Stimulated activated CD8-positive, alpha-beta memory T cell treated with anti-CD3 and anti-CD28 coated beads, Interleukin-4, amount 100 ng/mL, for 1 hour (primary cell): ENCODE measurements at places on chromosomes 4 and X.

- DNase-seq, result no peak
Observed at GRCh38 chr4:119321921-119322687, at the start of gene FABP2. FABP2 (minus strand) TSS chr4:119322138; CDS start chr4:119322102, 36 bp downstream.

DNA sequence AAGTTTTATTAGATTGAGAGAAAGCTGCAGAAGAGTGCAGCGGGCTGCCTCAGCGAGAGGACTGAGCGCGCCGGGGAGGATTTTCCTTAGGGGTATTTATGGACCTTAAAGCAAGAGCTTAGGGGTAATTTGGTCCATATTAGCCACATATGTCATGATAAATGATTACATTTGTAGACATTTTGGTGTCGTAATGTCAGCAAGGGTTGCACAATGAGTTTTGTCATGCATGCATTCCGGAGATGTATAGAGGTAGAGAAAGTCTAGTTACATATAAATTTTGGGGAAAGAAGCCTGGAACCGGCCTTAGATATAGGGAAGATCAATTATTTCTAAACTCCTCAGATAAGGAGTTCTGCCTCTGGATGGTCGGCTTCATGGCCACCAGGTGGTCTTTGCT is 10.0 kb downstream of the MGST2 start:
- DNase-seq, result no peak

DNA sequence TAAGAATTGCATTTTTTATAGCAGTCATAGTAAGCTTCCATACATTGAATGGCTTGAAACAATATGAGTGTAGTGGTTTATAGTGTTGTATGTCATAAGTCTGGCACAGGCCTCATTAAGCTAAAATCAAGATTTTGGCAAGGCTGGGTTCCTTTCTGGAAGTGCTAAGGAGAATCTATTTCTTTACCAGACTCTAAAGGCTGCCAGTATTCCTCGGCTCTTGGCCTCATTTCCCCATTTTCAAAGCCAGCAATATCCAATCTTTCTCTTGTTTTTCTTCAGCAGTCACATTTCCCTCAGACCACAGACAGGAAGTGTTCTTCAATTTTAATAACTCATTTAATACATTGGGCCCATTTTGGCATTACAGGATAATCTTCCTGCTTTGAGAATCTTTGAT is 1155.5 kb upstream of the PABPC4L start:
- DNase-seq, result no peak

DNA sequence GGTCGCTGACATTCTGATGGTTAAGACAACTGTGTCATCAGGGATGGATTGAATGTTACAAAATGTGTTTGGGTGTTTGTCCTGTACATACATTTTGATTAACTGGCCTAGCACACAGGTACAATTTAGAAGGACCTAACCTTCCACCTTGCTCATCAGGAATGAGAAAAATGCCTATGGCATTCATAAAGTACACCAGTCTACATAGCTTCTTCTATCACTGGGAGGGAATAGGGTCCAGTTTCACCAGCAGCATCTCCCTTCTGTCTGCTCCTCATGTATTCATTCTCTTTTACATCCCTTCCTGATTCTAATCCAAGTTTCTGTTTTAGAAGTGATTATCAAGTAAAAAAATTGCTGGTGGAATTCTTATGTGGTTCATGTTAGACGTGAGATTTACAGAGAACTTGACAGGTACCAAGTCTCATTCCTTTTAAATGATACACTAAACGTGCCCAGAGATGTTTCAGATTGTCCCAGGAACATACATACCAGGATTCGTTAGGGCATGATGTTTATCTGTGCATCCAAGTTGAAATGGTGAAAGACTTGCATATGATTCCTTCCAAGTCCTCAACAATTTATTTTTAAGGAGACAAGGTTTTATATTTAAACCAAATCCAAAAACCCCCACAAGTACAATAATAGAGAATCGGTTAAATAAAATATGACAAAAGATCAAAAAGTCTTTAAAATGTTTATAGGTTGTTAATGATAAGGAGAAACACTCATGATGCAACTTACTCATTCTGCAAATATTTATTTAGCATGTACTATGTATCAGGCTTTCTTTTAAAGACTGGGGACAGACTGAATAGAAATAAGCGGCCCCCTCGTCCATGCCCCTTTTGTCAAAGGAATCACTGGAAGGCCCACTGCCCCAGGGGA is 359.1 kb downstream of the ZNF674 start:
- no peak for DNase-seq

DNA sequence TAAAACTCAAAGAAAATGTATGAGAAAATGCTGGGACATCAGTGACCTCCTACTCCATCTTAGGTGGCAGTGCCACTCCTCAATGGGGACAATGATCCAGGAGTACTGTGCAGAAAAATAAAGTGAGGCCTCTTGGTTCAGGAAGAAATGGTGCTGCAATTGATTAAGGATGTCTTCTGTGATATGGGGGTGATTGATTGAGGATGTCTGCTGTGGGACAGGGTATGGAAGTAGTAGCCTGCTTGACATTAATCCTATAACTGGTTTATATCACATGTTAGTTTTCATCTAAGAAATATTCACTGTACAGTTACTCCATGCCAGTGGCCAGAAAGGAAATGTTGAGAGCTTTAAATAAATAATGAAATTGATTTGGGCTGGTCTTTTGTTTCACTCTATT is 20.5 kb downstream of the OTOP1 start:
- no peak for DNase-seq
